ENCODE measurements at places on chromosomes 12 and 14.

DNA sequence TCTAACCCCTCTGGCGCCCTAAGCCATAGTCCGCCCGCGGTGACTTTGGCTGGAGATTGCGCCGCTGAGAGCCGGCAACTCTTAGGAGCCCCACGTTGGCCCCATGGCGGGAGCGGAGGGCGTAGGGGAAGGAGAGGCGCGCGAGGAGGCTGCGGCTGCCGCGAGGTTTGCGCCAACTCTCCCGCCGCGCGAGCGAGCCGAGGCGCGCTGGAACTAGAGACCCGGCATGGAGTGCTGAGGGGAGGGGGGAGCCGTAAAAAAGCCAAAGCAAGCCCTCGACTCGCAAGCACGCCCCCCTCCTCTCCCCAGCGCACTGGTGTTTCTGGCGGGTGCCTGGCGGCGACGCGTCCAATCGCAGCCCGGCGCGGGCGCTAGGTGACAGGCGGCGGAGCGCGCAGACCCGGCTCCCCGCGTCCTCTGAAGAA lies at the start of gene SYT10:
TSS of gene SYT10 (minus strand) at position 233 of the 425 bp plus-strand sequence. CDS start 297 bp downstream, outside the sequence.
- DNase-seq: no peak

GRCh38 chr12:43795716-43796280 lies 10.3 kb downstream of the TWF1 start:
- no peak for DNase-seq

DNA sequence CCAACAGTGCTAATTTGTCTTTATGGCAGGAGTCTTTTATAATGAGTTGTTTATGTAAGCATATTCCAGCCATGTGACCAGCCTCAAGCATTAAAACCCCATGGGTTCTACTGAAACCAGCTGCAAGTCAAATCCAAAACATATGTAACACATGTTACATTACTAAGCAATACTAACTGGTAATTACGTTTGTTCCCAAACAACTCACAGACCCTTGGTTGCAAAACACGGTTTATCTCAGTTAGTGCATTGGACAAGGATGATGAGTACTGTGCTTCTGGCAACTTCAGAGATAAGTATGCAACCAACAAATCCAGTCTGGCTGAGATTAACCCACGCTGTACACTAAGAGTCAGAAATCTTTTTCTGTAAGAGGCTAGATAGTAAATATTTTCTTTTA lies 110.1 kb upstream of the FAR2 start:
- no peak for DNase-seq

- DNase-seq: no peak
These were observed at the start of gene HOXC11 for GRCh38 chr12:53972722-53973235. Gene HOXC11, plus strand, starts transcription at chr12:53973126. Its CDS starts 116 bp downstream, at chr12:53973242.

- no peak for DNase-seq
These were observed 13.4 kb upstream of the OAS2 start for GRCh38 chr12:112964915-112965314.

GRCh38 chr12:32901553-32901952 lies 5.0 kb upstream of the PKP2 start:
- no peak for DNase-seq

GRCh38 chr12:107328442-107329133 lies 235.2 kb upstream of the CRY1 start:
- DNase-seq: no peak

DNA sequence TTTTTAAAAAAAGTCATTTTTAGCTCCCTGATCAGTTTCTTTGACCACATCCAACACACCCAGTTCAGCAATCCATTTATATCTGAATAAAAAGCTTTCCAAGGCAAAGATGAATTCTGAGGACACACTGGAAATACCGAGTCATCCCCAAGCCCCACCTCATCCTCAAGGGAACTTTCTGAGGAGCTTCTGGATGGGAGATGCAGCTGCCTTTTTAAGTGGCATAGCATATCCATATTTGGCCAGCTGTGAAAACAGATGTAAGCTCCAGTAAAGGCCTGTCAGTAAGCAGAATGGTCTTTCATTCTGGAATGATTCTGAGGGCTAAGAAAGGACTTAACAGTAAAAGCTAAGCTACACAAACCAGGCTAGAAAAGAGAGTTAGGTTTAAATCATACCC lies 18.4 kb downstream of the ZFYVE1 start:
- DNase-seq: no peak

GRCh38 chr12:2503762-2504161 lies 291.0 kb upstream of the FKBP4 start:
- no peak for DNase-seq

GRCh38 chr14:102363182-102363943 lies 622 bp downstream of the TECPR2 start:
- no peak for DNase-seq

DNA sequence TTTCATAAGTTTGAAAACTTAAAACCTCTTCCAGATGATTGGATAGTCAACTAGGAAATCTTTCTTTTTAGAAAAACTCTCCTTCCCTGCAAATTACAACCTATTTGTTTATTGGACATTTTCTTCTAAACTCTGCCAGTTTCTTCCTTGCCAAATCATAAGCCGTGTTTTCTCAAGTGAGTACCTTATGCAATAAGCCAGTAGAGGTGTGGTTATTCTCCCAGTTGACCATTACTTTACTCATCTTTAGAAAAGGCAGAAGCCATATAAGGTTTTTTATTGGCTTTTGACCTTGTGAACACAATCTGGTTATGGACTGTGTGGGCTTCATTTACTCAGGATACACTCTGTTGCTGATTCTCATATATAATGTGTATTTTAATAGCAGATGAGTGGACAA lies 14.6 kb downstream of the ACTR6 start:
- DNase-seq: no peak

GRCh38 chr12:25004447-25004846 lies 55.5 kb upstream of the BCAT1 start:
- DNase-seq: no peak

- DNase-seq: no peak
These were observed 118.1 kb upstream of the SLC38A2 start for GRCh38 chr12:46490635-46491034.

DNA sequence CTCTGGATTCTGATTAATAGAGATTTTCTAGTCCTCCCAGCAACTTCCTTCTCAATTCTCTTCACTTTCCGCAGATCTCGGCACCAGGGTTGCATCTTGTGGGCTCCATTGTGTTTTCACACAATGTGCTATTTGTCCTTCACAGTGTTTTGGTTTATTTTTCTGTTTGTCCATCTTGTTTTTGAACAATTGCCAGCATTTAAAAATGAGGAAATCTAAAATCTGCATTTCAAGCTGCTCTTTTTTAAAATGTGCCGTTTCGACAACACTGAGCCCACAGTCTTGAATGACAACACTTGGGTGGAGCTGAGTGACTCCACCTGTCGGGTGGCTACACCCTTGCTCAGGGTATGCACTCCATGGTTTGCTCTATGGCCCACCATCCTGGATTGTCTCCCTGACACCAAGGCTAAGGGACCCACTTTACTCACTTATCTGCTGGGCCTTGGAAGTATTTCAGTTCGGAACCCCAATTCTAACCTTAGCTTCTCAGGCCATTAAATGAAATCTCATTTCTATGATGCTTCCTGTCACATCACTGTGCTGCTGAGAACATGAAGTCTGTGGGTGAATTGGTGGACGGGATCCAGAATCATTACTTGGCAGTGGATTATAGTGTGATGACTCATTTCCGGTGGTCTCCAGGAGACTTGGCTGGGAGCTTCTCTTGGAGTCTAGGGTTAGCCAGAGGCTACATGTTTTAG lies 3.4 kb upstream of the MYRFL start:
- no peak for DNase-seq

DNA sequence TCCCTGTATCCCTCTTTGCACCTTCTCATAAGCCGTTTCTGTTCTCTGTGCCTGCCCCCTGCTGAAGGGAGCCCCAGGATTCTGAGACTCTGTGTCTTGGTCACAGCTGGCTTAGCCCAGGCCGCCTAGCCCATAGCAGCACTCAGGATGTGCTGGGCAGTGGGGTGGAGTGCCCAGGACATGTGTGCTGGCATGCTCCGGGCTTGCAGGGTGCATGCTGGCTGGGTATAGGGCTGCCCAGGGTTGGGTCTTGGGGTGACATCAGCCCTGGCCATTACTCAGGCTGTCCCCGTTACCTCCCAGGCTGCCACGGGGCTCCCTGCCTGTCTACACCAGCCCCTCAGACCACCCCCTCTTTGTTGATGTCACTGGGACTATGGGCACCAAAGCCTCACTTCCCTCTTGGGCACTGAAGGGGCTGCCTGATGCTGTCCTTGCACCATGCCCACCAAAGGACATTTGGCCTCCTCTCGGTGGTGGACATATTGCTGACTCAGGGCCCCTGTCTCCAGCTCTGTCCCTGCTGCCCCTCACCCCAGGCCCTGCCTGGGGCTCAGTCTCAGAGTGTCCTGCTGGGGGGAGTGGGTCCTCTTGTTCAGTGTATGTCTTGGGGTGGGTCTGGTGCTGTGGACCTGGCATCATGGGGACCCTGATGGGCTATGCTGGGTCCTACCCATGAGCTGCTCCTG lies 2.4 kb downstream of the CEP170B start:
- no peak for DNase-seq

GRCh38 chr12:130675791-130676190 lies 40.3 kb downstream of the RIMBP2 start:
- no peak for DNase-seq

DNA sequence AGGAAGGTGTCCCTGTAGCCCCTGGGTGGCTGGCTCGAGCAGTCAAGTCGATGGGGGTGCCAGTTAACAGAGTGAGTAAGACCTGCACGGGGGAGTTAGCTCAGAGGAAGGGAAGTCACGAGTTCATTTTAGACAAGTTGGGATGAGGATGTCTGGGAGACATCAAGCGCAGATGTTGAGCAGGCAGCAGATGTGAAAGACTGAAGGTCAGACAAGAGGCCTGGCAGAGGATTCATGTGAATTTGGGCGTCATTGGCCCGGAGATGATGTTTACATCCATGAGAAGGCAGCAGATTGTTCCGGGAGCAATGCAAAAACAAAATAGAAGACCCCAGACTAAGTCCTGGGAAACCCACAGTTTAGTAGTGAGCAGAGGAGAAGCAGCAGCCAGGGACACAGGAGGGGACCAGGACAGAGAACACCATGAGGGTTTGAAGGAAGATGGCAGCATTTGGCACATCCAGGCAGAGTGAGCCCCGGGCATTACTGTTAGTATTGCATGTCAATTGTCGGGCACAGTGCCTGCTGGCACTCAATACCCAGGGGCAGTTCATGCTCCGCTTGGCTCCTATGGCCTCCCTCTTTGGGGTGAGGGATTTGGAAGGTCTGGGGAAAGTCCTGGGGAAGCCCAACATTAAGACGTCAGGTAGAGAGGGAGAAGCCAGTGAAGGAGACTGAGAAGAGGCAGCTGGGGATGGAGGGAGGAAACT lies 15.1 kb downstream of the LTBP2 start:
- no peak for DNase-seq

DNA sequence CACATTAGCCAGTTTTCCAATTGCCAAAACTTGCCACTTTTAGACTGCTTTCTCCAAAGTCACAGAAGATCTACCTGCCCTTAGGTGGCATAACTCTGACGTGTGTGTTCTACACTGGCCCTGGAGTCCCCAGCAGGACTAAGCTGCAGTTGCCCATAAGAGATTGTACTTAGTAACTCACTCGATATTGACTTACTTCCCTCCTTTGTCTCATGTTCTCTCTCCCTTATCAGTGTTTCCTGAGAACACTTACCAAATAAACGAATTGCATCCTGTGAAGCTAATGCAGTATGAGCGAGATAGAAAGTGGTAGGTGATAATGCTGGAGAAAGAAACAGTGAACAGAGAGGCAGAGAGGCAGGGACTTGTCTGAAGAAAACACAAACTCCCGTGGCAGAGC lies 117.2 kb downstream of the NUAK1 start:
- DNase-seq: no peak

DNA sequence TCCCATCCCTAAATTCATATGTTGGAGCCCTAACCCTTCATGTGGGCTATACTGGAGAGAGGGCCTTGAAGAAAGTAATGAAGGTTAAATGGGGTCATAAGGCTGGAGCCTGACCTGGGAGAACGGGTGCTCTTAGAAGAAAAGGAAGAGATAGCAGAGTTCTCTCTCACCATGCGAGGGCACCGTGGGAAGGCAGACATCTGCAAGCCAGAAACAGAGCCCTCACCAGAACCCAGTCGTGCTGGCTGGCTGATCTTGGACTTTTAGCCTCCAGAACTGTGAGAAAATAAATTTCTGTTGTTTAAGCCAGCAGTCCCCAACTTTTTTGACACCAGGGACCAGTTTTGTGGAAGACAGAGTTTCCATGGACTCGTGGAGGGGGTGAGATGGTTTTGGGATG lies 149.3 kb downstream of the ATP23 start:
- DNase-seq: no peak

Data from activated T-cell treated with anti-CD3 and anti-CD28 coated beads, Interleukin-2, amount 50 U/mL, for 1 hour (primary cell).